AG09309 (cell line): ENCODE measurements at places on chromosomes 7 and 10.

- no peak for DNase-seq
These were observed 188.8 kb upstream of the SVIL start for GRCh38 chr10:29823553-29824080.

DNA sequence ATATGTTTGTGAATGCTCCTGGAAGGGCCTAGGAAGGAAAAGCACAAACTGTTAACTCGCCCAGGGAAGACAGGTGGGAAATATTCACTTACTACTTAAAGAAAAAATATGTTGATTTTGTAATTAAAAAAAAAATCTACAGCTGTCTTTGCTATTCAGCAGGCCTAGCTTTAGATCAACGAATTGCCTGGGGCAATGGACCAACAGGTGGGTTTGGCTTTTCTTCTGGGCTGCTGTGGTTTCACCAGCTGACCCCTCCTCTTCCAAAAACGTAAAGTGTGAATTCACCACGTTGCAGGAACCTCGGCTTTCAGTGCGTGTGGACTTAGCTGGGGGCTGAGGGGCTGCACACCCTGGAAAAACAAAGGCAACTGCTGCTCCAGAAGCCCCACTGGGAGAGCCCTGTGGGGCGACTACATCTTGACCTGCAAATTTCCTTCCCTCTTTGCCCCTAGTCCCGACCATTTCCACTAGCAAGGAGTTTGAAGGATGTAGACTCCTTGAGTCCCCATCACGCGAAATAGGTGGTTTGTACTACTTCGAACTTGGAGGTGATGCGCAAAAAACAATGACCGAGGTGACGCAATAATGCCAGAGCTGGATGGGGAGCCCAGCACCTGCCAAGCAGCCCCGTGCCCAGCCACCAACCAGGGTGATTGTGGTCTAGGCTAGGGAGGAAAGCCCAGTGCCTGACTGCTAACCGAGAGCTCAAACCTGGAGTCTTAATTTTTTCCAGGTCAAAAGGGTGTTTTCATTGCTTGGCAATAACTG, 7.4 kb downstream of the PRLHR start:
- DNase-seq = no peak

DNA sequence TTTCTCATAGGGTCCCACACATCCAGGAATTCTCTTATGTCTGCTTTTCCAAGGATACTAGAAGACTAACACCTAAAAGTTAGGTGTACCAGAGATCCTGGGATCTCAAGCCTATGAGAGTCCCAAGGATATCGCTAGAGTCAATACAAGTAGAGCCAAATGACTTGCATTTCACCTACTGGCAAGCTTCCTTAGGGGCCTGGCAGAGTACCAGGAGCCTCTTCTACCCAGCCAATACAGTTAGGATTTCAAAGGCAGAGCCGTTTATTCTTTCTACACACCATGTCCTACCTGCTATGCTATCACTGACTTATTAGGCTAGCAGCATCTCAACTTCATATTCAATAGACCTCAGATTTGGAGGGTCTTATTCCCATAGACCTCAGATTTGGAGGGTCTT, 53.5 kb upstream of the UNC5B start:
- DNase-seq = no peak

GRCh38 chr7:80876894-80877414, 41.9 kb downstream of the SEMA3C start:
- DNase-seq = peak; percentile 66

DNA sequence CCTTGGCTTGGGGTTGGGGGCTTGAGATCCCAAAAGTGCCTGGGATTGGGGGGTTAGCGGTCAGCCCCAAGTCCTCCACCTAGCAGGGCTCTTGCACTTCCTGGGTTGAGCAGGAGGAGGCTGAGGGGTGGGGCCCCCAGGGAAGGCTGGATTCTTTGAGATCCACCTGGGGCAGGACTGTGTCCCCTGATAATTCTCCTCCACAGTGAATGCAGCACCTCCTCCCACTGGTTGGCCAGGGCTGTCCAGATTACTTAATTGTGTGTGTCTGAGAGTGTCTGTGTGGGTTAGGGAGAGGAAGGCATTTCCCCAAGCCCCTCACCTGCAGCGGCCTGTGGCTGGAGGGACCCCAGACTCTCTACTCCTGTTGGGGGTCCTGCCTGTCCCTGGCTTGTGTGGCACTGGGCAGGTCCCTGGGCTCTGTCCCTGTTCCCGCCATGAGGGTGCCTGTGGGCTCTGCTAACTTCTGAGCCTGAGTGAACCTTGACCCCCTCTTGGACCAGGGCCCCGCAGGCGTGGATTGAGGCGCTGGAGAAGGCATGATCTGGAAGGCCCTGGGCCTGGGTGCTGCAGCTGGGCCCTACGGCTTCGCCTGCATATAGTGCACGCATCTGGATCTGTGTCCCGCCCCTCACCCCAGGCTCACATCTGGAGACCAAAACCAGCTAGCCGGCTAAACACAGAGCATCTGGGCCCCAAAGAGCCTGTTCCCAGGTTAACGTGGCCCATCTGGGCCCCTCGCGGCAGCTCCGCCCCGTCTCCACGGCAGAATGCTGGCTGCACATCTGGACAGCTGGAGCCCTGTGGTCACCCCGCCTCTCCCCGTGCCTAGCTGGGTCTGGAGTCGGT, 10.4 kb downstream of the TMEM270 start:
- DNase-seq = no peak

GRCh38 chr7:71987200-71987767, 424.9 kb downstream of the CALN1 start:
- no peak for DNase-seq
